ENCODE measurements at places on chromosomes 7 and 10.

GRCh38 chr7:70432567-70433001 lies 699.4 kb upstream of the GALNT17 start:
- peak; percentile 91 for DNase-seq

- no peak for DNase-seq
Observed at GRCh38 chr10:77357611-77358310, 279.8 kb downstream of the KCNMA1 start.

- DNase-seq = no peak
Observed at GRCh38 chr7:157739650-157740049, 402.8 kb downstream of the DNAJB6 start.

- DNase-seq = no peak
Observed at GRCh38 chr10:102147561-102147960, 4.6 kb upstream of the NOLC1 start.

DNA sequence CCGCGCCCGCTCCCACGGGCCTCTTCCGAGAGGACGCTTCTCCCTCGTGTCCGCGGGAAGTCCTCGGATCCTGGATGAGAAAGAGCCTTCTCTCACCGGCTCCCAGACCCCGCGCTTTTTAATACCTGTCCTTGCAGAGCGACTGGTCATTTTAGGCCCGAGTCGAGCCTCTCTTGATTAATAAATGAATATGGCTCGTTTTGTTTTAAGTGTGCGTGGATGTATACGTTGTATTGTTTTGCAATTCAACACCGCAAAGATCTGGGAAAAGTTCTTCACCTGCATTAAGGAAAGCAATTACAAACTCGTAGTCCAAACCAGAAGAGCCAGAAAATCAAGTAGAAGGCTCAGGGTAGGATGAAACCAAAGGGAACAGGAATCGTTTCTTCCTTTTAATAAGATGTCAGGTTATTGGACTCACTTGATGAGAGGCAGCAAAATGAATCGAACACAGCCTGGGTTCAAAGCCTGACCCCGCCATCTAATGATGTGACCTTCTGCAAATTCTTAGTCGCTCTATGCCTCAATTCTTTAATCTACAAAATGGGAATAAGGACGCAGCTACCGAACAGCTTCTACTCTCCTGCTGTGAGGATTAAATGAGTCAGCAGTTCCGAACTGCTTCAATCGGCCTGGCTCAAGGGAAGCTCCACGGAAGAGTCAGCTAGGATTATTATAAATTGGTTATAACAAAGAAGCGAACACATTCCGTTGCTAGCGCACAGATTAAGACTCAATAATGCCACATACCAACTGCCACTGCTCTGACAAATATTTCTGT lies 277.8 kb upstream of the NEBL start:
- no peak for DNase-seq

DNA sequence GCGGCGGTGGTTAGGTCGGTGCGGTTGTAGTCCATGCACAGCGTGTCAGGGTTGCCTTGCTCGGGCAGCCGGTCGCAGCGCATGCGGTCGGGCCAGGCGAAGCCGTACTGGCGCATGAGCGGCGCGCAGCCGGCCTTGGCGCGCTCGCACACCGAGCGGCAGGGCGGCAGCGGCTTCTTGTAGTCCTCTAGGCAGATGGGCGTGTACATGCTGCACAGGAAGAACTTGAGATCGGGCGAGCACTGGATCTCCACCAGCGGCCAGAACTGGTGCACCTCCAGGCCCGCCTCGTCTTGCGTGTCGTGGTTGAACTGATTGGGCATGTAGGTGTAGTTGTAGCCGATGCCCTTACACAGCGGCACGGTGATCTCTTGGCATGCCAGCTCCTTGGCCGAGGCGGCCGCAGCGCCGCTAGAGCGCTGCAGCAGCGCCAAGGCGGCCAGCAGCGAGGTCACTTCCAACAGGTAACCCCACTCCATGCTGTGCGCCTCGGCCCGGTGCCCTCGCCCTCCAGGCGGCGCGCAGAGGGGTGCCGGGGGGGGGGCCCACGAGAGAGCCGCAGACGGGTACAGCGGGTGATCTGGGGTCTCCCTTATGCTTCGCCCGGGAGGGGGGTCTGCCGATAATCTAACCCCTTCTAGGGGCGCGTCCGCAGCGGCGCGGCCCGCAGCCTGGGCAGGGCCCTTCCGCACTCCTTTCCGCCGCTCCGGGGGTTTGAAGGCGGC lies 983 bp downstream of the FZD8 start:
- peak; percentile 90 for DNase-seq

- no peak for DNase-seq
Observed at GRCh38 chr7:111933609-111934008, 272.6 kb downstream of the DOCK4 start.

DNA sequence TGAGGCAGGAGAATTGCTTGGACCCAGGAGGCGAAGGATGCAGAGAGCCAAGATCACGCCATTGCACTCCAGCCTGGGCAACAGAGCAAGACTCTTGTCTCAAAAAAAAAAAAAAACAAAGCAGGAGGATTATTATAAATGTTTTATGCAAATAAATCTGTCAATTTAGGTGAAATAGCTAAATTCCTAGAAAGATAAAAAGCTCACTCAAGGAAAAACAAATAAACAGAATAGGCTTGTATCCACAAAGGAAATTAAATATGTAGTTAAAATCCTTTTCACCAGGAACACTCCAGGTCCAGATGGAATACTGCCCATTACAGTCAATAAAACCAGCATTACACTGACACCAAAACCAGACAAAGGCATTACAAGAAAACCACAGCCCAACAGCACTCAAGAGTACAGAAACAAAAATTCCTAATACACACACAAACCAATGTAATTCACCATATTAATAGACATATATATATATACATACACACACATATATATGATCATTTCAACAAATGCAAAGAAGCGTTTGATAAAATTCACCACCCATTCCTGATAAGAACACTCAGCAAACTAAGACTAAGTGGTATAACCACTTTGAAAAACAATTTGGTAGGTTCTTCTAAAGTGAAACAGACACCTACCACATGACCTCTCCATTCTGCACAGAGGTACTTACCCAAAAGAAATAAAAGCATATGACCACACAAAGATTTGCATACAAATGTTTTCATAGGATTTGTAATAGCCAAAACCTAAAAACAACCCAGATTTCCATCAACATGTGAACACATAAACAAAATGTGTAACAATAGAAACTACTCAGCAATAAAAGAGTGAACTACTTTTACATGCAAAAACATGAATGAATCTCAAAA lies 38.8 kb downstream of the ABI1 start:
- DNase-seq = no peak

DNA sequence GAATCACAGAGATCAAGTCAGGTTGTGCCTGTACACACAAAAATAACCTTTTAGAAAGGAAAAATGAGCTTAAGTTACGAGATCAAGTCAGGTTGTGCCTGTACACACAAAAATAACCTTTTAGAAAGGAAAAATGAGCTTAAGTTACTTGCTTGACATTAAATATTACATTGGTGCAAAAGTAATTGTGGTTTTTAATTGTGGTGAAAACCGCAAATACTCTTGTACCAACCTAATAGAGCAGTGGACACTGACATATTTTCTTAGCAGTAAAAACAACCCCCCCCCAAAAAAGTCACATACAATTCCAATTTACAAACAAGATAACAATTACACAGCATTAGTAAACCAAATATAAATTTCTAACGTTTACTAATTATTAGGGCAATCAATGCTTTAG lies 595.6 kb downstream of the GRM8 start:
- DNase-seq = no peak

DNA sequence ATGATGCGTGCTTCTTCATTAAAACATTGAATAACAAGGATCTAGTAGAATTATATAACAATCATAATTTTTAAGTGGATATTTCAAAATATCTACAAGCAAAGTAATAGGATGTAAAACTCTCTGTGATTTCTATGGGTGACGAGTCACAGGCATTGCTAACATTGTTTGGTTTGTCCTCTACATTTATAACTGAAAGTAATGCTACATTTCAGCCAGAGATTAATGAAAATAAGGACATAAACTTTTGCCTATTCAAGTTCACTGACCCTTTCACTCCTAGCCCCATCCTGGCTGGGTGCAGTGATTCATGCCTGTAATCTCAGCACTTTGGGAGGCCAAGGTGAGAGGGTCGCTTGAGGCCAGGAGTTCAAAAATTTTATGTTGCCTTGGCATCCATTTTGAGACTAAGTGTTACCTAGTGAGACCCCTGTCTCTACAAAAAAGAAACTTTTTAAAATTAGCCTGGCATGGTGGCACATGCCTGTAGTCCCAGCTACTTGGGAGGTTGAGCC lies 38.4 kb upstream of the HSPA12A start:
- no peak for DNase-seq

GRCh38 chr10:15393139-15393825 lies 22.2 kb upstream of the FAM171A1 start:
- DNase-seq = no peak

- DNase-seq = no peak
Observed at GRCh38 chr7:33845991-33846509, 59.3 kb upstream of the BMPER start.

- no peak for DNase-seq
Observed at GRCh38 chr7:25965405-25966123, 186.4 kb upstream of the NFE2L3 start.

DNA sequence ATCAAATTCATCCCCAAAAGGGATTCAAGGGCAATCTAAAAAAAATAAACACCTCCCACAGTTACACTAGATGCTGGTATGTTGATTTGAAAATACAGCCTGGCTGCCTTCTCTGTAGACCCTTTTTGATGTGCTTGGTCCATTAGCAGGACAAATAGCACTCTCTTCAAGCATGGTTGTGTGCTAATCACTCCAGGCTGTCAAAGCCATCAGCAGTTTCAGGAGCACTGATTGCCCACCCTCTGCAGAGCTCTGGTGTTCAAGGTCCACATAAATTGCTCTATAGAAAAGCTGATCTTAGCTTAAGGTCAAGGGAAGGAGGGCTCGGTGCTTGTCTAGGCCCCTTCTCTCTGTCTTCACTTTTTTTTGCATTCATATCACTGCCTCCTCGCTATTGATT lies 35.4 kb downstream of the PRR15 start:
- no peak for DNase-seq

- DNase-seq = no peak
Observed at GRCh38 chr7:68216051-68216450, 1219.4 kb downstream of the TYW1 start.

- no peak for DNase-seq
Observed at GRCh38 chr10:3127921-3128320, 44.7 kb downstream of the PITRM1 start.

- no peak for DNase-seq
Observed at GRCh38 chr7:144763291-144763690, 72.6 kb downstream of the TPK1 start.

GRCh38 chr10:67772894-67773511 lies 65.0 kb downstream of the DNAJC12 start:
- DNase-seq = no peak

GRCh38 chr7:149716932-149717307 lies 56.5 kb downstream of the ZNF467 start:
- DNase-seq = no peak

GRCh38 chr7:43071604-43072003 lies 40.8 kb upstream of the HECW1 start:
- no peak for DNase-seq

DNA sequence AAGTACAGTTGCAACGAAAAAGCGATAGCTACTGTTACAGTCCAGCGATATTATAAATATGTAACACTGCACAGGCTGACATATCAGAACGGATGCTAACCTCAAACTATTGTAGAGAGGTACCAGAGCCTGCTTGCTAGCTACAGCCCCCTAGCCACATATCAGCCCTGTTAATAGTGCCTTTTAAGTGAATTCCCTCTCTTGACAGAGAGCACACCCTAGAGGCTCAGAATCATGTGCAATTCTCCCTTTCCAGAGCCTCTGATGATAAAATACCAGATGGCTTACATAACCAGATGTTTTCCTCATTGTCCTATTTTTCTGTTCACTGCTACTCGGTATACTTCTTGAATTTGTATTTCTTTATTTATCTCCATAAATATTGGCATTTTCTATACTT lies 960.7 kb upstream of the CELF2 start:
- peak; percentile 65 for DNase-seq

DNA sequence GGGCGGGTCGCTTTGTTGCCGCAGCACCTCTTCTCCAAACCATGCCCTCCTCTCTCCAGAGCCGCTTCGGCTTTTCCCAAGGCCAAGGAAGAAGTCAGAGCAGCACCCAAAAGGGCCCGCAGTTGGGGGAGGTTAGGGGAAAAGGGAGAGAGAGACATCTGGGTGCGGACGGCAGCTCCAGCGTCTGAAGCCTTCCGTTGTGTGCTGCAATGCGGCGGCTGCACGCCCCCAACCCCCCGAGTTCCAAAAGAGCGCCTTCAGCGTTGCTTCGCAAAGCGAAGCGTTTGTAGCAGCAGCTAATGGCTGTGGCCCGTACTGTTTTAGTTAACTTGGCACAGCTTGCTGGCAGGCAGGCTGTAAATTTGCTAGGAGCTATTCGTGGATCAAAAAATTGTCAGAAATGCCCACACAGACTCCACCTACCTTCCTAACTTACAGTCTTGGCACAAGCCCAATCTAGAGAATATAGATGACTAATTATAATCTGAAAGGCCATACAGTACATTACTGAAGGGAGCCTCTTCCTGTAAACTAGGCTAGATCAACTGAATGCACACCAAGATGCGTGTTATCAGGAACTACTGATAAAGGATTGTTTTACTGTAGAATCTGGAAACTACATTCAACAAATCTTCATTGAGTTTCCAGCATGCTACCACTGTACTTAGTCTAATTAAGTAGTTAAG lies 1.1 kb upstream of the KBTBD2 start:
- peak; percentile 80 for DNase-seq

DNA sequence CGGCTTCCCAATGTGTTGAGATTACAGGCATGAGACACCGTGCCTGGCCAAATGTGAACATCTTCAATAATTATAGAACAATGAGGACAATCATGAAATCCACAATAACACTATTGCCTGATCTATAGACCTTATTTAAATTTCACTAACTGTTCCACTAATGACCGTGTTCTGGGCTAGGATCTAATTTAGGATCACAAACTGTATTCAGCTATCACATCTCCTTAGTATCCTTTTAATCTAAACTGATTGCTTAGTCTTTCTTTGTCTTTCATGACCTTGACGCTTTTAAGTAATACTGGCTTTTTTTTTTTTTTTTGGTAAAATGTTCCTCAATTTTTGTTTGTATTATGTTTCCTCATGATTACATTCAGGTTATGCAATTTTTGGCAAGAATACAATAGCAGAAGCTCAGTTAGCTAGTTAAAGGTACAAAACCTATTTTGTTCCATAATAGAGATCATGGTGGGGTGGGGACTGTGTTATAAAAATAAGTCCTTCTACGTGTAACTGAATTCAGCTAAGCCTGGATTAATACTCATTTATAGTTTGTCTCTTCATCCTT lies 158.4 kb downstream of the AOAH start:
- DNase-seq = no peak
